ENCODE measurements at places on chromosomes 6 and 20. TPM values are rescaled to one million over a fixed set of nuclear protein-coding genes. Genes with fewer than 3 reads are reported as not detected.

GRCh38 chr6:28738396-28738765, 185.4 kb downstream of the TRIM27 start:
- DNase-seq: no peak

DNA sequence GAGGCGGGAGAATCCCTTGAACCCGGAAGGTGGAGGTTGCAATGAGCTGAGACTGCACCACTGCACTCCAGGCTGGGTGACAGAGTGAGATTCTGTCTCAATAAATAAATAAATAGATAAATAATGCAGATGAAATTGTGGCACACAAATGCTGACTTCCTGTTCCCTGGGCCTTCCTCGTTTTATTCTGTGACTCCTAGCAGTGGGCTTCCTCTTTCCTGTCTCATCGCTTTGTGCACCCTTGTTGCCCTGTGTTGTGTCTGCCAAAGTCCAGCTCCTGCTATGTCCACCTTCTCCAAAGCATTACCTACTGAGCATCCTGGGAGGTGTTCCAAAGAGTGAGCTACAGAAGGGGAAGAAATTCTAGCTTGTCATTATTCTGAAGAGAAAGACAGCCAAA, 100.2 kb upstream of the TIAM2 start:
- no peak for DNase-seq

- no peak for DNase-seq
Measured at GRCh38 chr6:68013780-68014515, 621.1 kb upstream of the ADGRB3 start.

- no peak for DNase-seq
Measured at GRCh38 chr6:106501960-106502371, 127.3 kb downstream of the RTN4IP1 start.

DNA sequence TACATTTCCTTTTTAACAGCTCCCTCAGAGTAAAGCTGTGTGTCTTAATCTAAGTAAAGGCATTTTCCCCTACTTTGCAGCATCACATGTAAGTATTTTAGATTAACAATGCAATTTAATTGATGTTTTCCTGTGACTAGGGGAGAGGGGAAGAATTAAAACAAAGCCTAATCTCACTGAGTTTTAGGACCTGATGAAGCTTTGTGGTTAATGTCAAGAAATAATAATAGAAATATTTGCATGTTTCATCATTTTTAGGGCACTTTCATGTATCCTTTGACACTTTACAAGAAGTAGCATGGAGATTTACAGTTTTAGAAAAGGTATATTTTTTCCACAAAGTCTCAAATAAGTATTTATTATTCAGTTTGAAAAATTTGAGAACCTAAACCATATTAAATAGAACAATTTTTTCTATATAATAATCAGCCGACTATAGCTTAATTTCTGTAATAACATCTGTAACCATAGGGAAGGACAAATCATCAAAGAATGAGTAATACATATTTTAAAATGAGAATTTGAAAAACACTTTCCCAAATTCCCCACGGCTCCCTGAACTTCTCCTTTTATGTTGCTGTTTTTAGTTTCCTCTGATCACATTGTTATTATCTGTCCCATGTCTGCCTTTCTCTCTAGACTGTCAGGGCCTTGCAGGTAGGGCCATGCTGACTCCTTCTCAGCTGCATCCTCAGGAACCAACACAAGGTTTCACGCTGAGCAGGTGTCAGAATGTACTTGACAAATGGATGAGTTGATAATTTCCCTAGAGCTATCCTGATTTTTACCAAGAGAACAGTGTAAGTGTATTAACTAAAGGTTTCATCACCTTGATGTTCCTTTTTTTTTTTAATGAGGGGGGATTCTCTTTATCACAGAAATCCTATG, 338.1 kb downstream of the SYNE1 start:
- no peak for DNase-seq

DNA sequence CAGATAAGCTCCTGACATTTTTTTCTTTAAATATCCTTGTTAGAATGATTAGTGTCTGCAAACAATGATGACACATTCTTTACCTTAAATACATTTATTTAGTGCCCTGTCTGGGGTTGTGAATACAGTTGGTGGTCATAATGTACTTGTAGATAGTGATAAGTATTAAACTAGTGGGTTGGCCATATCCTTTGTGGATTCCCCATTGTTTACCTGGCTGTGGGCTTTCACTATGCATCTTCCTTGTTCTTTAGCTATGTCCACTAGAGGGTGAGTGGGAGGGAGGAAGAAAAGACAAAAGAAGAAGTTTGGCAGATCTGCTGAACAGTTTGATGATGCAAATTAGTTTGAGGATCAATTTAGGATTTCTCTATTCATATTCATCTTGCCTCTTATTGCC, 15.7 kb downstream of the HS3ST5 start:
- DNase-seq: no peak

DNA sequence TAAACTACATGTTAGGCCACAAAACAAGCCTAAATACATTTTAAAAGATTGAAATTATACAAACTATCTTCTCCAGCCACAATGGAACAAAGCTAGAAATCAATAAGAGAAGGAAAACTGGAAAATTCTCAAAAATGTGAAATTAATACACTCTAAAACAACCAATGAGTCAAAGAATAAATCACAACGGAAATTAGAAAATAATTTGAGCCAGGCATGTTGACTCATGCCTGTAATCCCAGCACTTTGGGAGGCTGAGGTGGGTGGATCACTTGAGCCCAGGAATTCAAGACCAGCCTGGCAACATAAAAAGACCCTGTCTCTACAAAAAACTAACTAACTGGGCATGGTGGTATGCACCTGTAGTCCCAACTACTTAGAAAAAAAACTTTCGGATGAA, 6.3 kb upstream of the WFDC13 start:
- no peak for DNase-seq

Gene CCN6
- 0.09 TPM for polyA plus RNA-seq
